GM12878 (cell line): ENCODE measurements at places on chromosomes 3 and 15. TPM values are rescaled to one million over a fixed set of nuclear protein-coding genes. Genes with fewer than 3 reads are reported as not detected.

DNA sequence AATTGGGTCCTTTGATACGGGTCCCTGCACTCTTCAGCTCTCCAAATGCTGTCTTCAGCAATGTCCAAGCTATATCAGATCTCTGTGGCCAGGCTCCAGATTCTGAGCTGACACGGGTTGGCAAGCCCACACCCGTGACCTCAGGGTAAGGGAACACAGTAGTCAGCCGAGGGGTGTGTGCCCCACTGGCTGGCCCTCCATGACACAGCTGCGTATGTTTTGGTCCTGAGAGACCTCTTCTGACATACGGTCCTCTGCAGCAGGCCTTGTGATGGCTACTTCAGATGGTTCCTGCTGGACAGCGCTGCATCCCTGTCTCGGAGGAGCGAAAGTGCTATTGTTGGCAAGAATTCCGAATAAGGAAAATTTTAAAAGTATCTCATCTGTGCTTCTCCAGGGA, 85.2 kb upstream of the ADAMTS17 start:
- no peak overlapping the region for H3K4me3 ChIP-seq
- no peaks in the 10 kb centered on the region for H3K36me3 ChIP-seq
- no peaks in the 10 kb centered on the region for H3K4me1 ChIP-seq
- H3K27ac ChIP-seq, result no peak overlapping the region

DNA sequence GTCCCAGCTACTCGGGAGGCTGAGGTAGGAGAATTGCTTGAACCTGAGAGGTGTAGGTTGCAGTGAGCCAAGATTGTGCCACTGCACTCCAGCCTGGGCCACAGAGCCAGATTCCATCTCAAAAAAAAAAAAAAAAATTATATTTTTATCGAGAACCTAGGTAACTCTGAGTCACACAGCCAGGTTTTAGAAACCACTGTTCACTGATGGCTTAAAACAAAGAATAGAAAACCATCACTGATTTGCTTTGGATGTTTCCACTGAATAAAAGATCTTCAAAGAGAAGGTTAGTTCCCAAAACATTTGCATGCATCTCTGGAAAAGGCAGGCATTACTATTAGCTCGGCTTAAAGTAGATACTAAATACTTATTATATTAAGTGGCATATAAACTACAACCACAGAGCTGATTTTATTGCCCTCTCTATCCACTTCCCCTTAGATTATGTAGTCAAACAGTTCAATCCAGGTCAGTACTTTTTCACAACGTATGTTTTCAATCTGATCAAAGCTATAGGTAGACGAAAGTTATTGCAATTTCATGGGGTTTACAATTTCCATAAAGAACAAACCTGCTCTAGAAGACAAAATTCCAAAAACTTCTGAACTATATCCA, 1.4 kb downstream of the B4GALT4 start:
- no peaks in the 10 kb centered on the region; the same call in 1 of the 2 replicates for H3K36me3 ChIP-seq
- H3K4me3 ChIP-seq, result peak overlapping the region; percentile 98
- no peak for DNase-seq
- peaks cover 4% of the 10 kb centered on the region; the same call in 1 of the 2 replicates for H3K4me1 ChIP-seq
- no peaks in the 10 kb centered on the region for H3K27me3 ChIP-seq

Gene ISLR
- 1.2 and 1.8 TPM in 2 replicates for polyA plus RNA-seq

- peaks cover 4% of the 10 kb centered on the region for H3K4me1 ChIP-seq
- H3K36me3 ChIP-seq, result no peaks in the 10 kb centered on the region
- H3K27ac ChIP-seq, result no peak overlapping the region
- peaks cover 3% of the 10 kb centered on the region; the same call in 1 of the 2 replicates for H3K27me3 ChIP-seq
- no peak overlapping the region for H3K4me3 ChIP-seq
Measured at GRCh38 chr15:51237816-51238215, 100.6 kb downstream of the CYP19A1 start.

GRCh38 chr3:122679882-122680474, 661 bp upstream of the PARP14 start:
- peak overlapping the region; percentile 97 for H3K4me3 ChIP-seq
- no peaks in the 10 kb centered on the region for H3K27me3 ChIP-seq
- peak overlapping the region; percentile 97 for H3K27ac ChIP-seq
- peaks cover 16% of the 10 kb centered on the region for H3K4me1 ChIP-seq

DNA sequence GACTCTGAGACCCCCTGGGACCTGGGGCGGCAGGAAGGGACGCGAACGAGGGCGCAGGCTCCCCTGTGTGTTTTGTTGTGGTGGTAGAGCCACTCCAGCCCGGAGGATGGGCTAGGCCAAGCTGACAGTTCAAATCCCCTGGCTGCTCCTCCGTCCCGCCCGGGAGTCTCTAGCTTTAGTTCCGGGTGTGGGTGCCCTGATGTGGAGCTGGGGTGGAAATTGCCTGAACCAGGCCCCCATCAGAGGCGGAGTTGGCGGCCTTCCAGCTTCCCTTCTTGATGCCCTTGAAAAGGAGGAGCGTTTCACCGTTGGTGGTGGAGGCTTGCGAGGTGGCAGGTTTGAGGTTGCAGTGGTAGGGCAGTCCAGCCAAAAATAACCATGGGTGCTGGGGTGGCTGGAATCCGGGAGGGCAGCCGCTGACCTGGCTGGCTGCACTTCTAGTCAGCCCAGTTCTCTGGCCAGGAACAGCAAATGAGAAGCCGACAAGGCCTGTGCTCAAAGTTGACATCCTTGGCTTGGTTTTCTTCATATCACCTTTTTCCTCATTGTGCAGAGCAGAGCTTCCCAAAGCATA, 817 bp downstream of the CLK3 start:
- peaks cover 23% of the 10 kb centered on the region for H3K36me3 ChIP-seq
- peaks cover 17% of the 10 kb centered on the region for H3K4me1 ChIP-seq
- peak overlapping the region; percentile 97 for H3K27ac ChIP-seq

- no peak for DNase-seq
- H3K4me3 ChIP-seq, result no peak overlapping the region
- H3K27ac ChIP-seq, result no peak overlapping the region
- no peaks in the 10 kb centered on the region for H3K36me3 ChIP-seq
Measured at GRCh38 chr3:168154089-168154488, 58.4 kb upstream of the GOLIM4 start.

Gene PODXL2
- 11.1 and 12.0 TPM in 2 replicates for polyA plus RNA-seq

Gene SETD2
- 19.2 and 21.6 TPM in 2 replicates for polyA plus RNA-seq

- no peaks in the 10 kb centered on the region; the same call in 1 of the 2 replicates for H3K27me3 ChIP-seq
- H3K36me3 ChIP-seq, result no peaks in the 10 kb centered on the region
- H3K4me1 ChIP-seq, result no peaks in the 10 kb centered on the region
- no peak for DNase-seq
- no peak overlapping the region for H3K4me3 ChIP-seq
Measured at GRCh38 chr3:107284612-107285011, 92.6 kb upstream of the CCDC54 start.

- H3K4me3 ChIP-seq, result no peak overlapping the region
- no peaks in the 10 kb centered on the region for H3K36me3 ChIP-seq
- no peaks in the 10 kb centered on the region for H3K27me3 ChIP-seq
- no peak for DNase-seq
- H3K4me1 ChIP-seq, result peaks cover 17% of the 10 kb centered on the region
Measured at GRCh38 chr3:71973274-71974030, 188.5 kb upstream of the PROK2 start.

DNA sequence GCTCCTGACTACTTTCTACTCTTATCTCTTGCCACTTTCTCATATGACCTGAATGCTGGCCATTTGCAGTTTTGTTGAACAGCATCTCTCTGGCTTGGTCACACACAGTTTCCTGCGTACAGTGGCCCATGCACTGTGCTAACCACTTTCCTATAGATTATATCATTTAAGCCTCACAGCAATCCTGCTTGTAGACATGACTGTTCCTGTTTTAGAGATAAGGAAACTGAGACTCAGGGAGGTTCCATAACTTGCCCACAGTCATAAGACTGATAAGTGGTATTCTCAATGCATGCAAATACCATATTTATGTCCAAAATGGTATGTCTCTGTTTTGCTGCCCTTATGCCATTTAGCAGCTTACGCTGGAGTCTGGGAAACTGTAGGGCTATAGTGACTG, 229.5 kb downstream of the NR1D2 start:
- no peaks in the 10 kb centered on the region for H3K4me1 ChIP-seq
- H3K27me3 ChIP-seq, result no peaks in the 10 kb centered on the region
- no peak overlapping the region for H3K4me3 ChIP-seq
- H3K36me3 ChIP-seq, result no peaks in the 10 kb centered on the region
- no peak for DNase-seq

Gene ABHD5
- 11.1 and 12.0 TPM in 2 replicates for polyA plus RNA-seq

DNA sequence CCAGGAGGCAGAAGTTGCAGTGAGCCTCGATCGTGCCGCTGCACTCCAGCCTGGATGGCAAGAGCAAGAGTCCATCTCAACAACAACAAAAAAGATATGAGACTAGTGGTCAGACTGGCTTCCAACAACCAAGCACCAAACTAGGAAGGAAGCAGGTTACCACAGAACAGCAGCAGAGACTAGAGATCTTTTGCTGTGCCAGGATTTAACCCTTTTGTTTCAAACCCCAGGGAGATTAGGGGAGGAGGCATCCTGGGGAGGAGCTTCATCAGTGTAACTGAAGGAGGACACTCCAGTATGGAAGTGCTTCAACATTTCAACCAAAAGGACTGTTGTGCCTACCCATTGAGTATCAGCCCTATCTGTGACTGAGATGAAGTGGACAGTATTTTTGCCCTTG, 240.3 kb downstream of the ZIC1 start:
- H3K4me3 ChIP-seq, result no peak overlapping the region
- no peaks in the 10 kb centered on the region for H3K4me1 ChIP-seq
- no peak for DNase-seq
- H3K27me3 ChIP-seq, result no peaks in the 10 kb centered on the region
- H3K36me3 ChIP-seq, result no peaks in the 10 kb centered on the region

DNA sequence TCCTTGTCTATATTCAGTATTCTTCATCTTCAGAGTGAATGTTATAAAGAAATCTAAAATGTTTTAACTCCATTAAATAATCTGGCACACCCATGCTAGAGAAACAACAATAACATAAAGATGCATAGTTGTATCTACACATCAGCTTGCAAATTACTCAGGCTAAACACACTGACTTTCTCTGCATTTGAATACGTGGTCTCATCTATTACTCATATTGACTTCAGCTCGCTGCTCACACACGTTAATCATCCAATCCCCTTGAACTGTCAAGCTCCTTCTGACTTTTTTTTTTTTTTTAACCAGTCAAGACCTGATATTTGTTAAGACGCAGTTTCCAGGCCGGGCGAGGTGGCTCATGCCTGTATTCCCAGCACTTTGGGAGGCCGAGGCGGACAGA, 1137.3 kb upstream of the CADM2 start:
- no peak for DNase-seq
- no peak overlapping the region for H3K27ac ChIP-seq
- H3K36me3 ChIP-seq, result no peaks in the 10 kb centered on the region
- no peaks in the 10 kb centered on the region for H3K27me3 ChIP-seq
- no peaks in the 10 kb centered on the region for H3K4me1 ChIP-seq
- no peak overlapping the region for H3K4me3 ChIP-seq

DNA sequence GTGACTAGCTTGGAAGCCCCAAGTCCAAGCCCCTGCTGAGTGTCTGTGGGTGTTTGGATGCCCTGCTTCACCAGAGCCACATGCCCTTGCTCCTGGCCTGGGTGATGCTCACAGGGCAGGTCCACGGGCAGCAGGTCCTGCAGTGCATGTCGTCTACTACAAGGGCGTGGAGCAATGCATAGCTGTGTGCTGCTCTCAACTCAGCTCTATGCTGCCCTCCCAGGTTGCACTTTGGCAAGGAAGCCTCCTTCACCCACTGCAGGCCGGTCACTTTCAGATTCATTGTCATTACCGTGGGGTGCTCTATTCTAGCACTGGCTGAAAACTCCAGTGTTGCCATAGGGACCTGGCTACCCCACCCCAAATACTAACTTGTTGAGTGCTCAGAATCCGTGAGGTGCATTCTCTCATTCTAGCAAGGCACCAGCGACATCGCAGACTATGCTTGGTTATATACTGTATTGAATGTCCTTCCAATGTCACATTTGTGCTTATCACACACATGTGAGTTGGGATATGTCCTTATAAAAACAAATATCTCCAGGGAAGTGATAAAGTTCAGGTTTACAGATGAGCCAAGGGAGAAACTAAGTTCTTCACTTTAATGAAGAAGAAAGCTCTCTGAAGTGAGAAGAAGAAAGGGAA, 51.8 kb downstream of the GRAMD1C start:
- no peaks in the 10 kb centered on the region for H3K4me1 ChIP-seq
- no peaks in the 10 kb centered on the region for H3K36me3 ChIP-seq
- DNase-seq, result no peak
- no peak overlapping the region for H3K4me3 ChIP-seq
- H3K27ac ChIP-seq, result no peak overlapping the region
- no peaks in the 10 kb centered on the region for H3K27me3 ChIP-seq

Gene RNU5B-1
- polyA plus RNA-seq, result not detected in 2 replicates

- H3K36me3 ChIP-seq, result no peaks in the 10 kb centered on the region
- no peaks in the 10 kb centered on the region for H3K4me1 ChIP-seq
- H3K27ac ChIP-seq, result no peak overlapping the region
- DNase-seq, result no peak
Measured at GRCh38 chr3:20066850-20067617, 26.8 kb downstream of the KAT2B start.

Gene GASK1A
- polyA plus RNA-seq, result not detected in 2 replicates

GRCh38 chr3:172391592-172392302, 56.5 kb downstream of the GHSR start:
- H3K4me1 ChIP-seq, result no peaks in the 10 kb centered on the region
- H3K4me3 ChIP-seq, result no peak overlapping the region
- no peak for DNase-seq
- peaks cover 5% of the 10 kb centered on the region for H3K36me3 ChIP-seq
- H3K27me3 ChIP-seq, result no peaks in the 10 kb centered on the region

Gene GPR62
- not detected in 2 replicates for polyA plus RNA-seq

GRCh38 chr3:123349566-123350435, 99.1 kb downstream of the ADCY5 start:
- peaks cover 3% of the 10 kb centered on the region; the same call in 1 of the 2 replicates for H3K27me3 ChIP-seq
- no peak for DNase-seq
- no peaks in the 10 kb centered on the region for H3K36me3 ChIP-seq
- H3K27ac ChIP-seq, result no peak overlapping the region

Gene EXD1
- not detected in 2 replicates for polyA plus RNA-seq

GRCh38 chr3:172256101-172256734, 192.0 kb downstream of the GHSR start:
- no peak for DNase-seq
- H3K4me1 ChIP-seq, result no peaks in the 10 kb centered on the region
- no peaks in the 10 kb centered on the region for H3K27me3 ChIP-seq
- peaks cover 7% of the 10 kb centered on the region for H3K36me3 ChIP-seq

Gene GOLGB1
- 33.9 and 34.5 TPM in 2 replicates for polyA plus RNA-seq

Gene ITIH1
- polyA plus RNA-seq, result not detected in 2 replicates

DNA sequence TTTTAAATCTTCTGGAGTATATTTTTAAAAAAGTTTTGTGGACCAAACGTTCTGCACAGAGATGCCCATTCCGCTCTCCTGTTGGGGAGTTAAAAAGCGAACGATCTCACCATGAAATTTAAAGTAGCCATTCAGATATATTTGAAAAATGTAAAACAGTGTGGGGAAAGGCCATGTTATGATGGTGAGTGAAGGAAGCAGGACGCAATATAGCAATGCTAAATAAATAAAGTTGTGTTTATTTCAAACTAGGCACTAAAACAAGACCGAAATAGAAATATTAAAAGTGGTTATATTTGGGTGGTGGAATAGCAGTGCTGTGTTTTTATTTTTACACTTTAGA, 327 bp upstream of the CCDC13 start:
- no peak for DNase-seq
- H3K4me1 ChIP-seq, result peaks cover 5% of the 10 kb centered on the region; the same call in 1 of the 2 replicates
- H3K27me3 ChIP-seq, result no peaks in the 10 kb centered on the region
- H3K4me3 ChIP-seq, result peak overlapping the region; percentile 74
- H3K27ac ChIP-seq, result peak overlapping the region; percentile 67

GRCh38 chr3:133854264-133855001, 41.2 kb downstream of the RAB6B start:
- no peak for DNase-seq
- peaks cover 45% of the 10 kb centered on the region for H3K4me1 ChIP-seq
- no peaks in the 10 kb centered on the region for H3K27me3 ChIP-seq
- H3K4me3 ChIP-seq, result no peak overlapping the region
- H3K36me3 ChIP-seq, result no peaks in the 10 kb centered on the region

Gene ZPLD1
- polyA plus RNA-seq, result 0.06 TPM in 1 of 2 replicates, not detected in the other

GRCh38 chr15:39127151-39127790, 453.6 kb upstream of the THBS1 start:
- no peak for DNase-seq
- no peak overlapping the region for H3K27ac ChIP-seq
- H3K4me1 ChIP-seq, result no peaks in the 10 kb centered on the region
- no peaks in the 10 kb centered on the region for H3K27me3 ChIP-seq
- no peaks in the 10 kb centered on the region for H3K36me3 ChIP-seq

Gene GOLGA6L7
- not detected in 2 replicates for polyA plus RNA-seq
